Bronchus fibroblast of lung (primary cell): ENCODE measurements at places on chromosomes 13 and 19. TPM values are rescaled to one million over a fixed set of nuclear protein-coding genes. Genes with fewer than 3 reads are reported as not detected.

ZNF723 gene
- not detected in 2 replicates for total RNA-seq

GPR12 gene
- total RNA-seq = not detected in 2 replicates

TBXA2R gene
- 1.8 and 3.4 TPM in 2 replicates for total RNA-seq

ARRDC2 gene
- total RNA-seq = 4.2 and 4.7 TPM in 2 replicates

CLEC11A gene
- total RNA-seq = 72.5 and 93.3 TPM in 2 replicates

KLK10 gene
- not detected in 2 replicates for total RNA-seq

SYNGR4 gene
- not detected in 2 replicates for total RNA-seq

PLIN5 gene
- not detected in 2 replicates for total RNA-seq

ATP4A gene
- total RNA-seq = not detected in 2 replicates

TEAD2 gene
- total RNA-seq = 47.9 and 49.4 TPM in 2 replicates

PCDH9 gene
- total RNA-seq = 4.5 and 4.6 TPM in 2 replicates

STOML3 gene
- total RNA-seq = not detected in 2 replicates

FXYD1 gene
- total RNA-seq = 0.50 and 1.8 TPM in 2 replicates

GNG7 gene
- under 0.01 and 0.15 TPM in 2 replicates for total RNA-seq

KLK3 gene
- total RNA-seq = not detected in 2 replicates

ALG11 gene
- 8.9 and 16.5 TPM in 2 replicates for total RNA-seq

HPN gene
- total RNA-seq = not detected in 2 replicates

ACP5 gene
- total RNA-seq = under 0.01 and 0.17 TPM in 2 replicates

CBARP gene
- total RNA-seq = 1.8 and 2.9 TPM in 2 replicates

ZNF223 gene
- total RNA-seq = 2.4 and 3.5 TPM in 2 replicates

ZNF253 gene
- 2.7 and 4.2 TPM in 2 replicates for total RNA-seq

ZNF420 gene
- 2.4 and 4.7 TPM in 2 replicates for total RNA-seq

RNF113B gene
- not detected in 2 replicates for total RNA-seq

NBEA gene
- total RNA-seq = 0.84 and 0.89 TPM in 2 replicates

FPR2 gene
- not detected in 2 replicates for total RNA-seq

IGLON5 gene
- total RNA-seq = not detected in 2 replicates

PDX1 gene
- total RNA-seq = not detected in 2 replicates

CCNA1 gene
- 1.0 TPM in 2 replicates for total RNA-seq

CASP14 gene
- not detected in 2 replicates for total RNA-seq

OVOL3 gene
- total RNA-seq = not detected in 2 replicates

ZNF429 gene
- total RNA-seq = 4.5 and 7.6 TPM in 2 replicates

SLC10A2 gene
- not detected in 2 replicates for total RNA-seq

SIGLEC5 gene
- total RNA-seq = not detected in 2 replicates

LILRB3 gene
- not detected in 2 replicates for total RNA-seq

CD177 gene
- total RNA-seq = not detected in 2 replicates

DAND5 gene
- total RNA-seq = not detected in 2 replicates

SYT5 gene
- total RNA-seq = not detected in 2 replicates

SMIM44 gene
- total RNA-seq = not detected in 2 replicates

CRX gene
- total RNA-seq = not detected in 2 replicates

PRODH2 gene
- total RNA-seq = not detected in 2 replicates

TTC9B gene
- not detected in 2 replicates for total RNA-seq

ATP8B3 gene
- 4.6 and 5.5 TPM in 2 replicates for total RNA-seq

VSTM2B gene
- total RNA-seq = not detected in 2 replicates

LILRB5 gene
- not detected in 2 replicates for total RNA-seq

LILRB1 gene
- not detected in 2 replicates for total RNA-seq

EID2B gene
- total RNA-seq = 3.4 and 3.9 TPM in 2 replicates

ATP4B gene
- total RNA-seq = not detected in 2 replicates

FBN3 gene
- not detected in 2 replicates for total RNA-seq
